Activated CD8-positive, alpha-beta T cell treated with anti-CD3 and anti-CD28 coated beads for 36 hours (primary cell): ENCODE measurements at places on chromosomes 2 and 18. TPM values are rescaled to one million over a fixed set of nuclear protein-coding genes. Genes with fewer than 3 reads are reported as not detected.
A peak's percentile ranks its signal among the peaks of the same experiment; 100 is the strongest.

MERTK gene
- total RNA-seq = 0.43 TPM

ACTR2 gene
- total RNA-seq = 341 TPM

- no peak overlapping the region for H3K4me3 ChIP-seq
- H3K36me3 ChIP-seq = no peaks in the 10 kb centered on the region
- no peak for DNase-seq
- H3K27ac ChIP-seq = no peak overlapping the region
These were observed 66.8 kb upstream of the STPG4 start for GRCh38 chr2:47221946-47222345.

- peak overlapping the region; percentile 46 for H3K27ac ChIP-seq
- peaks cover 19% of the 10 kb centered on the region for H3K36me3 ChIP-seq
- no peaks in the 10 kb centered on the region for H3K27me3 ChIP-seq
- peaks cover 31% of the 10 kb centered on the region for H3K4me1 ChIP-seq
These were observed 29.8 kb downstream of the BABAM2 start for GRCh38 chr2:27920148-27920885.

DNA sequence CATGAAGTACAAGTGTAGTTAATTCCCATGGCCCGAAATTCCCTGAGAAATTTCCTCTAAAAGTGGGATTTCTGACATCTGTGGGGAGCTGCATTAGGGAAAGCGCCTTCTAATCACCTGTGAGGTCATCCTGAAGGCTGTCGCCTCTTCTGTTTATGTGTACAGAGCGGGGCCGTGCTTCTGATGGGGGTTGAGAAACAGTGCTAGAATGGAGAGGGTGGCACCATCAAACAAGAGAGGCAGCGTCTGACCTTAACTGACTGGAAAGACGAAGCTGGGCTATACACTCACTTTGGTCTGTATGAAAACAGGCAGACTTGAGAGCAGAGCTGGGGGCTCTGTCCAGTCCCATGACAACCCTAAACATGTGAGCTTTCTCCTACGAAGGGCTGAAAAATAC, 44.2 kb upstream of the DNMT3A start:
- H3K36me3 ChIP-seq = peaks cover 3% of the 10 kb centered on the region
- no peak overlapping the region for H3K27ac ChIP-seq
- H3K4me3 ChIP-seq = no peak overlapping the region
- no peaks in the 10 kb centered on the region for H3K4me1 ChIP-seq
- no peak for DNase-seq

- H3K27me3 ChIP-seq = no peaks in the 10 kb centered on the region
- peaks cover 7% of the 10 kb centered on the region for H3K4me1 ChIP-seq
- H3K4me3 ChIP-seq = no peak overlapping the region
- no peaks in the 10 kb centered on the region for H3K36me3 ChIP-seq
These were observed 53.6 kb upstream of the UGP2 start for GRCh38 chr2:63788071-63788470.

NDUFV2 gene
- total RNA-seq = 324 TPM

GRCh38 chr18:78659748-78660147, 319.9 kb upstream of the SALL3 start:
- DNase-seq = peak; percentile 46
- H3K4me1 ChIP-seq = no peaks in the 10 kb centered on the region
- H3K27me3 ChIP-seq = no peaks in the 10 kb centered on the region
- H3K36me3 ChIP-seq = no peaks in the 10 kb centered on the region

- H3K27me3 ChIP-seq = peaks cover 2% of the 10 kb centered on the region
- H3K4me3 ChIP-seq = no peak overlapping the region
- no peak for DNase-seq
- H3K36me3 ChIP-seq = no peaks in the 10 kb centered on the region
- H3K4me1 ChIP-seq = peaks cover 3% of the 10 kb centered on the region
- H3K27ac ChIP-seq = no peak overlapping the region
These were observed 110.9 kb upstream of the CCDC150 start for GRCh38 chr2:196528486-196529223.

- H3K27me3 ChIP-seq = no peaks in the 10 kb centered on the region
- DNase-seq = no peak
- H3K36me3 ChIP-seq = no peaks in the 10 kb centered on the region
- no peak overlapping the region for H3K27ac ChIP-seq
These were observed 158.8 kb upstream of the KYNU start for GRCh38 chr2:142718576-142719155.

SNORC gene
- total RNA-seq = 2.4 TPM

GRCh38 chr2:163768881-163769695, 33.3 kb upstream of the FIGN start:
- no peak overlapping the region for H3K4me3 ChIP-seq
- H3K4me1 ChIP-seq = no peaks in the 10 kb centered on the region
- DNase-seq = no peak
- no peaks in the 10 kb centered on the region for H3K36me3 ChIP-seq

DNA sequence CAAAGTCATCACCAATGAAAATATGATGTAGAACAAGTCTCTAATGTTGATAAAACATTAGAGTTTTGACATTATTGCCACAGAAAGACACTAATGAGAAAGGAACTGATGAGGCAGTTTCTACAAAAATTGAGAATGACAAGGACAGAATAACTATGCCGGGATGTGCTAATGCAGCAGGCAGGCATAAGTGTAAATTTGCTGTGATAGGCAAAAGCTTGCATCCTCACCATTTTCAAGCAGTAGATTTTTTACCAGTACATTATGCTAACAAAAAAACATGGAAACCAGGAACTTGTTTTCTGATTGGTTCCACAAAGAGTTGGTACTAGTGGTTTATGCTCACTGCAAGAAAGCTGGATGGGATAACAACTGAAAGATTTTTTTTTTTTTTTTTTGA, 715.5 kb upstream of the LRRTM4 start:
- no peak overlapping the region for H3K27ac ChIP-seq
- H3K4me3 ChIP-seq = no peak overlapping the region
- no peaks in the 10 kb centered on the region for H3K36me3 ChIP-seq
- H3K27me3 ChIP-seq = no peaks in the 10 kb centered on the region
- DNase-seq = no peak

DNA sequence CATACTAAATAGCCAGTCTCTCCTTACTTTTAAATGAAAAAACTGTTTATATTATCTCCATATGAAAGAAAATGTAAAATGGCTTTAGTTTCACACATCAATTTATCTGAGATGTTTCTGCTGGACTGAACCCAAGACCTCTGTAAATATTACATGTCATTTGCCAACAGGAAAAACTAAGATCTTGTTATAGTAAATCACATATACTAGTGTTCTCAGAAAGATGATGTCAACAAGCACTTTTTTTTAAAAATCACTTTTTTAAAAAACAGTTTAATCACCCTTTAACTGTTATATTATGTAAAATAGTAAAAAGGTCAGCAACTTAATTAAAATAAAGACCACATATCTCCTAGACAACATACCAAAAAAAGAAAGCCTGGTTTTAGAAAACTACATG, 46.3 kb downstream of the PTPN2 start:
- DNase-seq = no peak
- peaks cover 20% of the 10 kb centered on the region for H3K36me3 ChIP-seq
- peak overlapping the region; percentile 59 for H3K4me3 ChIP-seq
- peaks cover 44% of the 10 kb centered on the region for H3K4me1 ChIP-seq
- no peaks in the 10 kb centered on the region for H3K27me3 ChIP-seq
- H3K27ac ChIP-seq = peak overlapping the region; percentile 90

DNA sequence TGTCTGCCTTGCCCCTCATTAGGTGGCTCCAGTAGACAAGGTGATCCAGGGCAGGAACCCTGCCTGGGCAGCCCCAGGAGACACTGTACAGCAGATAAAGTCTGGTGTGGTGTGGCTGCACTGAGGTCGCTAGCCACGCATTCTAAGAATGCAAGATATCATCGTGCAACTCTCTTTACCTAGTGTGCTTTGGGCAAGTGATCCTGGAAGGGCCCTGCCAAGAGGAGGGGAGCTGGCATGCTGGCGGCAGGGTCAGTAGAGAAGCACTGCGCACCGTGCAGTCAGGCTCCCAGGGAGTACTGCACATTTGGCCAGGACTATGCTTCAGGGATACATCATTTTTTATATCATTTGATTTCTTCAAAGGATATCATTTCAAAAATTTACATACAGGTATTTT, 195.3 kb upstream of the SMAD2 start:
- H3K27ac ChIP-seq = no peak overlapping the region
- peaks cover 14% of the 10 kb centered on the region for H3K27me3 ChIP-seq
- no peaks in the 10 kb centered on the region for H3K36me3 ChIP-seq
- peaks cover 10% of the 10 kb centered on the region for H3K4me1 ChIP-seq

DNA sequence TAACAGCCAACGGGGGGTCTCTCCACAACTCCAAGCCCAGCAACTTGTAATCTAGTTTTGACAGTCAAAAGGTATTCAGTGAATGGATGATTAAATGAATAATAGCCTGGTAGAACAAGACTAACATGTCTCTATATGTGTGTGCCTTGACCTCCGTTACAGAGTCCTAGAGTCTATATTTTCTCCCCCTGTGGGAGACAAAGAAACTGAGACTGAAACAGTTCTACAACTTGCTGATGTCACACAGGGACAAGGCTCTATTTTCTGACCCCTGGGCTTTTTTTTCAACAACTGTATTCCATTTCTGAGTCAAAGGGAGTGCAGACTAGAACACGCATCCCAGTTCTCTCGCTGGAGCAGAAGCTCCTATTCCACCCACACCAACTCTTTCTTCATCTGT, 223.6 kb upstream of the AGAP1 start:
- no peak for DNase-seq
- H3K4me3 ChIP-seq = no peak overlapping the region
- no peak overlapping the region for H3K27ac ChIP-seq
- peaks cover 10% of the 10 kb centered on the region for H3K4me1 ChIP-seq

PID1 gene
- total RNA-seq = not detected

DNA sequence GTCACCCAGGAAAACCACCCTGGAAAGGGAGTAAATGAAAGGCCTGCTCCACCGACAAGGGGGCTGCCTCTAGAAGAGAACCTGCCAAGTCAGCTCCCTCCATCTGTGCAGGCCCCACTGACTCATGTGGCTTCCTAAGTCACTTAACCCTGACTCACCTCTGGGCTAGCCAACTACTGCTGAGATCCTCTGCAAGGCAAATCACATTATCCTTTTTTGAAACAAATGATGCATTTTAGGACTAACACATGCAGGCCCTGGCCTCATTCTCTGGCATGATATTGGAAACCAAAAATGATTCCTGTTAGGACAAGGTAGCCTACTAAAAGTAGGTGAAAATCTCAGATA, 474.6 kb downstream of the EPHA4 start:
- H3K4me3 ChIP-seq = no peak overlapping the region
- DNase-seq = no peak
- H3K27ac ChIP-seq = no peak overlapping the region

GRCh38 chr2:31886700-31887099, 124.1 kb downstream of the MEMO1 start:
- H3K27ac ChIP-seq = no peak overlapping the region
- peaks cover 7% of the 10 kb centered on the region for H3K36me3 ChIP-seq
- peak; percentile 35 for DNase-seq

GPR55 gene
- total RNA-seq = 5.0 TPM

GRCh38 chr2:80073134-80073561, 231.4 kb downstream of the LRRTM1 start:
- no peaks in the 10 kb centered on the region for H3K27me3 ChIP-seq
- H3K4me1 ChIP-seq = no peaks in the 10 kb centered on the region
- H3K27ac ChIP-seq = no peak overlapping the region
- H3K36me3 ChIP-seq = no peaks in the 10 kb centered on the region

CCDC85A gene
- not detected for total RNA-seq

- no peak overlapping the region for H3K4me3 ChIP-seq
- no peaks in the 10 kb centered on the region for H3K4me1 ChIP-seq
- H3K27me3 ChIP-seq = peaks cover 4% of the 10 kb centered on the region
These were observed 1.6 kb downstream of the AGXT start for GRCh38 chr2:240869956-240870875.

PLEK gene
- total RNA-seq = 6.0 TPM

GRCh38 chr2:212811921-212812320, 273.3 kb upstream of the ERBB4 start:
- no peak overlapping the region for H3K27ac ChIP-seq
- no peak overlapping the region for H3K4me3 ChIP-seq
- H3K27me3 ChIP-seq = peaks cover 1% of the 10 kb centered on the region
- no peak for DNase-seq
- H3K36me3 ChIP-seq = no peaks in the 10 kb centered on the region

GRCh38 chr2:4895371-4895770, 796.8 kb upstream of the SOX11 start:
- no peak overlapping the region for H3K4me3 ChIP-seq
- no peaks in the 10 kb centered on the region for H3K27me3 ChIP-seq
- no peaks in the 10 kb centered on the region for H3K36me3 ChIP-seq
- H3K27ac ChIP-seq = no peak overlapping the region
- no peaks in the 10 kb centered on the region for H3K4me1 ChIP-seq

DNA sequence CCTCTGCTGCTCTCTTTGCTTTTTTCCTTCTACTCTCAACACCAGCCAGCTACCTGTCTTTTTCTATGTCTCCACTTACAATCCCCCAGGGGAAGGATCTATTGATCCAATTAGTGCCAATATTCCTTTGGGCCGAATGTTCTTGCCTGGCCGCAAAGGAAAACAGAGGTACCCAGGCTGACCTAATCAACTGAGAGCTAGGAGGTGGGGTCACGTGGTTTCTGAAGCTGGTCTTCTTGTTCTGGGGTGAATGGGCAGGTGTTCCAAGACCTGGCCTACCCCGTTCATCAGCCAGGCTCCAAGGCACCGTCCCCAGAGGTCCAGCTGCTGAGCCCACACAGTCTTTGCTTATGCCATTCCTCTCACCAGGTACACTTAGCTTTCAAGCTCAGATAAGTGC, 65.5 kb upstream of the EPAS1 start:
- H3K27ac ChIP-seq = no peak overlapping the region
- no peaks in the 10 kb centered on the region for H3K27me3 ChIP-seq
- H3K4me3 ChIP-seq = no peak overlapping the region
- H3K4me1 ChIP-seq = peaks cover 15% of the 10 kb centered on the region

DNA sequence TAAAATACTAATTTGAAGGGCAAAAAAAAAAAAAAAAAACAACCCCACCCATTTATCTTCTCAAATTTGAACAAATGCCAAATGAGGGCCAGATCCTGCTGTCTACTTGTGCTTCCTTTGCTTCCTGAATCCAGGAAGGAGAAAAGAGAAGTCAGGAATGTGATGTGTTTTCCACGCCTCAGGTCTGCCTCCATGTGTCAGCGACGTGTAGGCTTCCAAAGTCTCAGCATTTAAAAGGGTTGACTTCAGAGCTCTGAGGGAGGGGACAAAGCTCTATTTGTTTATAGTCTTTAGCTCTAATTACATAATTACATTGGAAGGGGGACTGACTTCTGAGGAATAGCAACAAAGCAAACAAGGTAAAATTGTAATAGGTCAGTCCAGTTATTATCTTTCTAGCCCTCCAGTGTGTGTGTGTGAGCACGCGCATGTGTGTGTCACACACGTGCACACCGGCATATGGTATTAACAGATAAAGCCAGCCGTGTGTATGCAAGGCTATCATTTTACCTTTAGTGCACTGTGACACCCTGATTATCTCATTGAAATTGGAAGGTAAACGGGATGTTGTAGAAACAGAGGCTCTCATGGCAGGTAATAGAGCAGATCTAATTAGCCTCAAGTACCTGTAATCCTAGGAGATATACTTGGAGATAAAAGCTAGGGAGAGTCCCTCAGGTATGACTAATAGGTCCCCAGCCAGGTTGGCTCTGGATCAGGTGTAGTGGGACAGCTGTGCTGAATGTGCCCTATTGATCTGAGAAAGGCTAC, 911.4 kb upstream of the ZEB2 start:
- H3K4me3 ChIP-seq = no peak overlapping the region
- no peaks in the 10 kb centered on the region for H3K4me1 ChIP-seq
- H3K27ac ChIP-seq = no peak overlapping the region

RIT2 gene
- not detected for total RNA-seq
